HFF-Myc (cell line): ENCODE measurements at places on chromosomes 2 and 18.

DNA sequence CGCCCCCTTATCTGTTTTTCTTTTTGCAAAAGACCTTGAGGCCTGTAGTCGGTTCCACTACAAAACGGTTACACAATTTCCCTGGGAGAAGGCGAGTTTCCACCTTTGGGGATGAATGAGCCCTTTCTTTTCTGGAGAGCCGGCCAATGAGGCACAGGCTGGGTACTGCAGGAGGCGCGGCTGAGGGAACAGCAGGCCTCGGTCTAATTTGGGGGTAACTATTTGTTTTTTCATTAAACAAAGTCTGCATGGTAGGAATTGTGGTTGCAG lies 129.2 kb downstream of the MYCN start:
- DNase-seq, result no peak

- no peak for DNase-seq
Measured at GRCh38 chr2:71216501-71216900, 10.4 kb downstream of the PAIP2B start.

GRCh38 chr18:64403784-64404503 lies 255.1 kb upstream of the LINC00305 start:
- DNase-seq, result no peak

GRCh38 chr2:10478916-10479315 lies 30.8 kb upstream of the ODC1 start:
- no peak for DNase-seq

GRCh38 chr2:101439716-101440115 lies 35.2 kb downstream of the RFX8 start:
- DNase-seq, result no peak

DNA sequence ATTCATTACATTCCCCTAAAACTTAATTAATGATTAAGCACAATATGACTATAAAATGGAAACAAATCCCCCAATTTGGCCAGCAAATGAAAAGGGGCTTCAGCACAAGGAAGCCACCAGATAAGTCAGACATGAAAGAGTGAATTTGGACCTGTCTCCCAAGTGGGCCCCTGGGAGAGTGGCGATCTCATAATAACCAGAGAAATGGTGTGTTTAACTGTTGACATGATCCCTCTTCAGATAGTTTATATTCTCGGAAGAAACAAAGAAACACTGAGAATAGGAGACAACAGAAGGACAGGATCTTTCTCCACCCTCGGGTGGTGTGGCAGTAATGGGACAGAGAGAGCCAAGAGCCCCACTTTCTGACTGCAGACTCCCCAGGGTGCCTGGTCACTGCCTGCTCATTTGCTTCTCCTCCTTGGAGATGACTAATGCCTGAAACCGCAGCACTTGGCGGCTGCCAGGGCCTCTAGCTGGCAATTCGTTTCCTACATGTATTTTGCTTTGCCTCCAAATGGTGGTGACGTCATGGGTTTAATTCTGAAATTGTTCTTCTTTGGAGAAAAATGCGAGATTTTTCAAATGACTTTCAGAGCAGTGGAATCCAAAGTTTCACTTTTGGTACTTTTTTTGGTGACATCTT lies 46.4 kb upstream of the SPP2 start:
- DNase-seq, result peak; percentile 52

DNA sequence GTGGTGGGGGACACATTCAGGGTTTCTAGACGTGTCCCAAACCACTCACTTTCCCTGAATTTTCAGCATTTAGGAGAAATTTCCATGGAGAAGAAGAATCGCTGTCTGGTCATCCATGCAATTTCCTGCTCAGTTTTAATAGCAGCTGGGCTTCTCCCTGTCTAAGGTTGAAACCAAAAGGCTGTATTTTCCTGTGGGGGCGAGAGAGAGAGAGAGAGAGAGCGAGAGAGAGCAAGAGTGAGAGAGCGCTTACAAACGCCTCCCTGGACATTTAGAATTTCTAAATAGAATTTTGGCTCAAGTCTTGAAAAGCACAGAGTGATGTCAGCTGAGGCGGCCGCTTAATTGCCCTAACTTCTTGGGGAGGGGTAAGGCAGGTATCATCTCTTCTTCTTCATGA lies 110.8 kb downstream of the SETBP1 start:
- DNase-seq, result no peak

DNA sequence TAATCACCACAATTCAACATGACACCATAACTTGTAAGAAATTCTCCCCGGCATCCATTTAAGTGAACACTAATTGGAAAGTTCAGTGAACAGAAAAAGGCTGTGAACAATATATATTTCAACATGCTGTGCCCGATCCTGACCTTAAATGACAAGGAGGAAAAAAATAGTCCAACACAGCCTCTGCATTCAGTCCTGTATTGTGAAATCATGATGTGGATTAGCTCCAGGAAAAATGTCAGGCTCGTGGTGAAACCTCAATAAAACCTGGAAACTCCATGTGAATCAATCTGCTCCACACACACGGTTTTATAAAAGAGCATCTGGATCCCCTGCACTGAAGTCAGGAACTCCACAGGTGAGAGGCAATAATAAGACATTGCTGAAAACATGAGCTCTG lies 145.4 kb upstream of the SPOPL start:
- DNase-seq, result peak; percentile 4

DNA sequence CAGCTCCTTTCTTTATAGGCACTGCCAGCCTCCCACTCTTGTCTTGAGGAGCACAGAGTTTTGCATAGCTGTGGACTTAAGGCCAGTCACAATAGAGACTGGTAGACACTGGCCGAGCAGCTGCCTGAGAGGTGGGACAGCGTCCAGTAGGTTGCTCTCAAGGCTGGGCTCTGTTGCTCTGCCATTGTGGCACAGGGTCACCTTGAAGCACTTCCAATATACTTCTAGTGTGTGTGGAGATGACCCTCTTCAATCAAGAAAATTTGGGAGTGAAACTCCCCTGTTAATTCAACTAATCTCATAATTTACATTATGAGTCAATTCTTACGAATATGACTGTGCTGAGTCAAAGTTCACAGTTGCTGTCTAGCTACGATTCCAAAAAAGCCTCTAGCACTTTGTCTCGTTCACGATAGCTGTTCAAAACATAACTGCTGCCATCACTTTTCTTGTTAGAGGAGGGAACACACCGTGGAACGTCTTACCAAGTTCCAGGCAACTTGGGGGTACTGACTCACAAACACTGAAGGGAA lies 636.2 kb downstream of the EPHA4 start:
- DNase-seq, result no peak

- no peak for DNase-seq
Measured at GRCh38 chr2:112147382-112148168, 9.4 kb downstream of the FBLN7 start.

GRCh38 chr2:236889791-236890704 lies 195.6 kb upstream of the COPS8 start:
- no peak for DNase-seq
